Activated CD8-positive, alpha-beta T cell treated with anti-CD3 and anti-CD28 coated beads, Interleukin-2, amount 10 ng/mL, durations not matched to agents 7 days and 5 days (primary cell): ENCODE measurements at places on chromosomes 13 and 19.
A peak's percentile ranks its signal among the peaks of the same experiment; 100 is the strongest.

DNA sequence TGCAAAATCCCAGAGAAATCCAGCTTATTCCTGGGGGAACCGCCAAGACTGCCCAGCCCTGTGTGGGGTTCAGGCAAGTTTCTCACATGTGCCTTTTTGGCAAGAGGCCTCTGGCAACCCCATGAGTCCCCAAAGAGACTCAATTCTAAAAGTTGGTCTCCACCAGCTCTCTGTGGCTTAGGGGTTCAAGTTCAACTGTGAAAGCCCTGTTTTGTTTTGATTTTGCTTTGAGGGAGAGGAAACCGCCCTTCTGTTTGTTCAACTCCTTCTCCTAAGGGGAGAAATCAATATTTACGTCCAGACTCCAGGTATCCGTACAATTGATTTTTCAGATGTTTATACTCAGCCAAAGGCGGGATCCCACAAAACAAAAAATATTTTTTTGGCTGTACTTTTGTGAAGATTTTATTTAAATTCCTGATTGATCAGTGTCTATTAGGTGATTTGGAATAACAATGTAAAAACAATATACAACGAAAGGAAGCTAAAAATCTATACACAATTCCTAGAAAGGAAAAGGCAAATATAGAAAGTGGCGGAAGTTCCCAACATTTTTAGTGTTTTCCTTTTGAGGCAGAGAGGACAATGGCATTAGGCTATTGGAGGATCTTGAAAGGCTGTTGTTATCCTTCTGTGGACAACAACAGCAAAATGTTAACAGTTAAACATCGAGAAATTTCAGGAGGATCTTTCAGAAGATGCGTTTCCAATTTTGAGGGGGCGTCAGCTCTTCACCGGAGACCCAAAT is 583 bp upstream of the LDLR start:
- no peak for DNase-seq

GRCh38 chr19:10114651-10115391 is 3.3 kb downstream of the P2RY11 start:
- no peak for DNase-seq

DNA sequence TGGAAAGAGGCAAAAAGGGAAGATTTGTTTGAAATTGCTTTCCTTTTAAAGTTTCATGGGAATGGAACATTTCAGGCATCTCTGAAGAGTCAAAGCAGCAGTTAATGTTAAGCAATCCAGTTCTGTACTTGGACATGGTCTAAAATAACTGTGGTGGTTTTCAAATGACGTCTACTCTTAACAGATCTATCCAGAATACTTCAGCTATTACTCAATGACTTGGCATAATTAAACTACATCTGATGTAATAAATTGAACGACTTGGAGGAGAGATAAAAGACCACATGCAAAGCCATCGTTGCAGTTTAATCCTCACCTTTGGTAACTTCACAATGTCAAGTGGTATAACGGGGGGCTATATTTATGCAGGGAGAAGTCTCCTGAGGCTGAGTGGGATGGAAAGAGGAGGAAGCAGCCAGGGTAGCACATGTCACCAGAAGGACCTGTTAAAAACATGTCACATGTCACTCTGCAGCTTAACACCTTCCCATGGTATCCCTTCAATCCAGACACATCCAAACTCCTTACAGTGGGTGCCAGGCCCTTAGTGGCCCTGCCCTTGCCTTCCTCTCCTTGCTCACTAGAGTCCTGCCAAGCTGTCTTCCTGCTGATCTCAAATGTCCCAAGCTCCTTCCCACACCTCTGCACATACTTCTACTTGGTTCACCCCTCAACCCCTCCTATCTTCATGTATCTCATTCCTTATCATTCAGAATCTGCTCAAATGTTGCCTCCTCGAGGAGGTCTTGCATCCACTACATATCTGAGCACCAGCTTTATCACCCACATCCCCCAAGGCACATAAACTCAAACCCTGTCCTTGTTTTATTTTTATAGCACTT is 327.8 kb downstream of the SUCLA2 start:
- DNase-seq: no peak

- no peak for DNase-seq
Measured at GRCh38 chr19:50818859-50819472, 4.6 kb downstream of the KLK1 start.

GRCh38 chr13:77460195-77460594 is 75.3 kb upstream of the SCEL start:
- no peak for DNase-seq

GRCh38 chr19:3229346-3229743 is 4.9 kb downstream of the CELF5 start:
- no peak for DNase-seq

GRCh38 chr19:4794971-4795370 is 3.4 kb downstream of the FEM1A start:
- no peak for DNase-seq

- DNase-seq: no peak
Measured at GRCh38 chr13:113737803-113738202, 21.2 kb upstream of the TMEM255B start.

GRCh38 chr13:82036602-82037001 is 1695.7 kb upstream of the SPRY2 start:
- no peak for DNase-seq

DNA sequence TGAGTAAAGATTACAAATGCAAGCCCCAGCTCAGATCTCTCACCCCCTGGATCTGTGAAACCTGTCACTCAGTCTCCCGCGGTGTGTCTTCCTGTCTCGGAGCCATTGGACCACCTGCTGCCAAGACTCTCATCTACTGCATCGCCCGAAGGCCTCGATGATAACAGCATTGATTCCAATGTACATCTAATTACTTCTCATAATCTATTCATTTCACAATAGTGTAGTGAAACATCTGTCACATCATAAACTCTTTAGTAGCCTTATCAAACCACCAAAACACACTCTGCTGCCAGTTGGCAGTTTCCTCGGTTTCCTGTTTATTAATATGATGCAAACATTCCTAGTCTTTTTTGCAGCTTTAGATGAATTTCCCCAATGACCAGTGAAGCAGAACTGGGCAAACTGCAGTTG is 220.3 kb downstream of the POU4F1 start:
- DNase-seq: no peak

DNA sequence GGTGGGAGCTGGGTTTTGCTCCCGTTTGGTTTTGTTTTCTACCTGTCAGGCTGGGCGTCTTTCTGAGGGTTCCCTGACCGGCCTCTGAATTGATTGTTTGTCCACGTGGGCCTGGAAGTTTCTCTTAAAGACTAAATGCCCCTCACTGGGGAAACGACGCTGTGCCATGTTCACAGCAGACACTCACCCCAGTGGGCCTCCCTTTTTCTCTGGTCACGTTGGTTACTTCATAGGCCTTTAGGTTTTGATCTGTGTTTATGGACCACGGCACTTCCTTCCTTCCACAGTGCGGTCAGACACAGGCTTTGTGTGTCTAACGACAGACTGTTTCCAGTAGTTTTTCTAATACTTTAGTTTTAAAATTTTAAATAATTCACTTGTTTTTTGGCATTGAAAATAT is 20.1 kb upstream of the NDUFS7 start:
- DNase-seq: peak; percentile 72

DNA sequence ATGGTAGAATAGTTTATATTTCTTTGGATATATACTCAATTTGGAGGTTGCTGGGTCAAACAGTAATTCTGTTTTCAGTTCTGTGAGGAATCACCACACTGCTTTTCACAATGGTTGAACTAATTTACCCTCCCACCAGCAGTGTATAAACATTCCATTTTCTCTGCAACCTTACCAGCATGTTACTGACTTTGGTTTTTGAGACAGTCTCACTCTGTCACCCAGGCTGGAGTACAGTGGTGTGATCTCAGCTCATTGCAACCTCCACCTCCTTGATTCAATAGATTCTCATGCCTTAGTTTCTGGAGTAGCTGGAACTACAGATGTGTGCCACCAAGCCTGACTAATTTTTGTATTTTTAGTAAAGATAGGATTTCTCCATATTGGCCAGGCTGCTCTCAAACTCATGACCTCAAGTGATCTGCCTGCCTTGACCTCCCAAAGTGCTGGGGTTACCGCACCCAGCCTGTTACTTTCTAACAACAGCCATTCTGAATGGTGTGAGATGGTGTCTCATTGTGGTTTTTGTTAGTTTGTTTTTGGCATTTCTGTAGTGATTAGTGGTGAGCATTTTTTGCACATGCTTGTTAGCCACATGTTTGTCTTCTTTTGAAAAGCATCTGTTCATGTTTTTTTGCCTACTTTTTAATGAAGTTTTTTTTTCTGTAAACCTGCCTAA is 12.5 kb downstream of the ZNF714 start:
- DNase-seq: no peak

DNA sequence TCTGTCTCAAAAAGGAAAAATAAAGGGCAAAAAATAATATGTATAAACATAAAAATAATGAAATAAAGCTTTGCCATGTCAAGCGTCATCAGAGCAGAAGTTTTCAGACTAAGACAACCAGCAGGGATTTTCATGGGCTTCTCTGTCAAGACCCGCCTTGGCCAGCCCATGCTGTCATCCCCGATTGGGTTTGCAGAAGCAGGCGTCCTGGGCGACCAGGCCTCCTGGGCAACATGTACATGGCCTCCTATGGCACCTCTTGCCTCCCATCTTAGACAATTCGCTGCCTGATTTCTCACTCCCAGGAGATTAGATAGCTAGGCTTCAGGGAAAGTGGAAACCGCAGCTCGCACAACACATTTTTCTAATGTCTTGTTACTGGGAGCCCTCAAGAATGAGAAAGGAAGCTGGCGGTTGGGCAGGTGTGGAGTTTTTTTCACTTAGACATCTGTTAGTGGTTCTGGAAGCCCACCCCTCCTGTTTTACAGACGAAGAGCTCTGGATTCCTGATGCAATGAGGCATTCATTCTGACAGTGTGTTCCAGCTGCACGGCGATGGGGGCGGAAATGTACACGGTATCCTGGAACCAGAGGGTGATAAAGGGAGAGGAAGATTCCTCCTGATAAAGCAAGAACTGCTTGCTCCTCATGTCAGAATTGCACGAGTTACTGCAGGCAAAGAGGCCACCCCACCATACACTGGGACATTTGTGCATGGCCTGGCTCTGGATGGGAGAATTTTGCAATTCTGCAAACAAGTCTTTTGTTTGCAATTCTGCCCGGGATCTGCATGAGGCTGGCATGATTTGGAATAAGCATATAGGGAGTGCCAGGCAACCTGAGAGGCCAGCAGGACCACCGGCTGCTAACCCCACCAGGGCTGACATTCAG is 47.4 kb upstream of the KATNAL1 start:
- DNase-seq: no peak

GRCh38 chr19:12544401-12544876 is 6.8 kb downstream of the ZNF564 start:
- DNase-seq: no peak

DNA sequence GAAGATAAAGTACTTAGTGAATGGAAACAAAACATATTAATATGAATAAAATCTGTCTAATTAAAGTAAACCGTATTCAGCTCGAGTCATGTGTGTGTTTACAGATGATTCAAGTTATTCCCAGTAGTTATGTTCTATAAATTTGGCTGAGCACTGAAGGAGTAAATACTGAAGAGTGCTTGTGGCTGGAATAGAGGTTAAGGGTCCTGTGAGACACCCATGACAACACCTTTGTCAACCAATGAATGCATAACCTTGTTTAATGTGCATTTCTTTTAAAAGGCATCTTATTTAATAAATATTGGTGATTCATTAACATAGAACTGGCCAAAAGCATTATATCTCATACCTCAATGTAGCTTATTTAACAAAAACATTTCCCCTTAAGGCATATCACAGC is 577.8 kb upstream of the SLITRK5 start:
- DNase-seq: no peak

DNA sequence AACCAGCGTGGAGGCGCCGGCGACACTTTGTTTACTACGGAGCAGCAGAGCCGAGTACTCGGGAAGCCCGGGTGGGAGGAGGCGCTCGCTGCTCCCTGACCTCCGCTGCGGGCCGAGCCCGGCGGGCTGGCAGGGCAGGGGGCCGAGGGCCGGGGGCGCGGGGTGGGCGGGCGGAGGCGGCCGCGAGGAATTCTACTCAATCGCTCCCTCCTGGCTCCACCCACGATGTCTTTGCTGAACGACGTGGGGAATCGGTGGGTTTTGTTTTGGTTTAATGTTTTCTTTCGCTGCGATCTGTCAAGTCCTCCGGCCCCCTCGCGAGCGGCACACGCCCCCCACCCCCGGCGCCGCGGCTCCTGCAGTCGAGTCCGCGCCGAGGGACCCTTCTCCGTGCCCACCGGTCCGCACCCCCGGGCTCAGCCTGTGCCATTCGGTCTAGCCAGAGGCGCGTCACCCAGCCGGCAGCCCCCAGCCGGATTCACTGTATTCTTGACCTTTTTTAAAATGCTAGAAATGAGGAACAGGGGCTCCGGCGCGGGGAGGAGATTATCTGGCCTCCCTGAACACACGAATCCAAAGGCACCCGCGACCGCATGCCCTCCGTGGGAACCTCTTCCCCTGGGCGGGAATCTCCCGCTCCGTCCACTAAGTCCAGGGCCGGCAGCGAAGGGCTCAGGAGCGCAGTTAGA is 636 bp upstream of the FOXO1 start:
- DNase-seq: no peak

GRCh38 chr19:48183356-48183755 is 12.9 kb downstream of the ZSWIM9 start:
- no peak for DNase-seq

DNA sequence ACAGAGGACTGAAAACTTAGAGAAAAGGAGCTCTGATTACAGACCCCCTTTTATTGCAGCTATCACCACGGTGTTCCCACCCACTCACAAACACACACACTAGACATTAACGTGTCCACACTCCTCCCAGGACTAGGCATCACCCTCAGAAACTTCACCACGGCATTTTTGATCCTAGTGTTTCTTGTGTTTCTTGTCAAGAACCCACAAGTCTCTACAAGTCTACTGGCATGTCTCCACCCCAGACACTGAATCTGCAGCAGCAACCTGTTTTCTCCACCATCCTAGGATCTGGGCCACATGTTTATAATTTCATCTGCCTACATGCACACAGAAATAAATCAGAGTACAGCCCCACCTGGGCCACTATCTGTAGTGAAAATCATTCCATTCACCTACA is 4.3 kb downstream of the ZNF486 start:
- no peak for DNase-seq

GRCh38 chr19:18700501-18701249 is 17.2 kb downstream of the CRTC1 start:
- DNase-seq: peak; percentile 81

GRCh38 chr13:97849305-97849704 is 104.2 kb upstream of the IPO5 start:
- no peak for DNase-seq

DNA sequence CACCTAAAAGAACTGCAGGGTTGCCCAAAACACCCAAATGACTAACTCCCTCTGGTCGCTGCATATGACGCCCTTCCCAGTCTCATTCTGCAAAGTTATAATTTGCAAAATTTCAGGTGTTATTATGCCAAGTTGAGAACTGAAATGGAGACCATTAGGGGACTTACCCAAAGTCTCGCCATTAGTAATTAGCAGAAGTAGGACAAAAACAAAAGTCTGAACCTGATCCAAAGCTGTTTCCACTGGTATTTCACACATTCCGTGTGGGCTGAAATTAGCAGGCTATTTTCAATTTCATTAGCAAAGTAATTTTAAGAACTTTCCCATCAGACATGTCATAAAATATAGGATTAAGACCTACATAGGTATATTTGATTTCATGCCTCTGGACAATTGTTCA is 6.8 kb downstream of the RUBCNL start:
- DNase-seq: no peak

- no peak for DNase-seq
Measured at GRCh38 chr19:12997179-12997966, 2.1 kb downstream of the NFIX start.
